ENCODE measurements at places on chromosomes 7 and 10.

DNA sequence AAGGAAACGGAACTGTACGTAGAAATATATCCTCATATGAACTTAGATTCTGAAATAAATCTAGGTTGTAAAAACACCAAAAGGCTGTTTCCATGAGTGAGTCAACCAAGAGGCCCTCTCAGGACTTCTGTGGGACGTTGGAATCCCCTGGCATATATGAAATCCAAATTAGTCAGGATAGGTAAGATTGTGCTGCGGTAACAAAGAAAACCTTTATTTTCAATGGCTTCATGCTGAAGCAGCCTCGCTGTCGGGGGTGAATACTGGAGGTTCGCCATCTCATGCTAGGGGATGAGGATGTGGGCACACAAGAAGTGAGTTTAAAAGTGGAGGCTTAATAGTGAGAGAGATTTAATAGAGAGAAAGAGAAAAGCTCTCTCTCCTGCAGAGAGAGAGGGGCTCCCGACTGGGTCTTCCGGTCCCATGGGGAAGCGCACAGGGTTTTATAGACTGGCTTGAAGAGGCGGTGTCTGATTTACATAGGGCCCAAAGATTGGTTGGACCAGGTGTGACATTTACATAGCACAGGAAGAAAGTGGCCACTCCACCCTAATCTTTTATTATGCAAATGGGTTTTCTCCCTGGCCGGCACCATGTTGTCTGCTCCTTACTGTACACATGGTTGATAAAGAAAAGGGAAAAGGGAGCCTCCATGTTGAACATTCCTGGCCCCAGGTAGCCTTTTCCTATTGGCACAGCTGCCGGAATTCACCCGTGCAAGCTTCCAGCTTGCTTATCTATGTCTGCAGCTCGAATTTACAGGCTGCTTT lies 52.3 kb upstream of the SEPHS1 start:
- DNase-seq, result no peak

GRCh38 chr7:136030867-136031318 lies 53.7 kb upstream of the MTPN start:
- DNase-seq, result no peak

DNA sequence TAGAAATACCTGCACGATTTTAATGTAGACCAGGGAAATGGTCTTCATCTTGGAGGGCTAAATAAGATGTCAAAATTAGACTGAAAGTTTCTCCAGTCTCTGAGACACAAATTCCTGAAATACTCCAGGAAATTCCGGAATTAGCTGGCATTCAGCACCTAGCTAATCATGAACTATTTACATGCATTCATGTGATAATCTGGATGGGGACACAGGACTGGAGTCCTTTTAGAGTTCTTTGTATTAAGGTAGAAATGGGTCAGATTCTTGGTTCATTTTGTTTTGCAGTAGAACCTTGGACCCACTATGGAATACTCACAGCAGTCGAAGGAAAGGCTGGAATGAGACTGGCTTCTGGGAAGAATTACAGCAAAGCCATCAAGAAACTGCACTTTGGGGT lies 65.3 kb upstream of the MDFIC start:
- no peak for DNase-seq

GRCh38 chr7:107693396-107693795 lies 32.8 kb downstream of the SLC26A4 start:
- no peak for DNase-seq

GRCh38 chr7:2499719-2500430 lies 19.7 kb upstream of the LFNG start:
- DNase-seq, result no peak

- no peak for DNase-seq
Measured at GRCh38 chr10:109914966-109915365, 8.3 kb downstream of the XPNPEP1 start.

- DNase-seq, result peak; percentile 31
Measured at GRCh38 chr10:11180228-11180627, 162.6 kb downstream of the CELF2 start.

- DNase-seq, result no peak
Measured at GRCh38 chr7:133829336-133829897, 297.7 kb upstream of the LRGUK start.

DNA sequence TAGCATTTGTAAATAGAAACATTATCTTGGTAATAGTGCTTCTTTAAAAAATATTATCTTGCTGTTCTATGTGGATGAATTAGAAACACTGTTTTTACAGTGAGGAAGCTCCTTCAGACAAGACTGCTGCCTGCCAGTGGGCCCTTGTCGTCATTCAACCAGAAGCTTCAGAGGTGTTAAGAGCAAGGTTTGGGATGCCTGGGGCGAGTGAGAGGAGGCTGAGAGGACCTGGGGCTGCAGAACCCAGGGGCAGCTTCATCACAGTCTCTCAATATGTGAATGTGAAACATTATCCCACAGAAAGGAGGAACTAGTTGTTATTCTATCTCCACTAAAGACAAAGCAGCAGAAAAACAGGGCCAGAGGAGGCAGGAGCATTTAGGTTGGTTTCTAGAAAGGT lies 8.1 kb downstream of the PLPP4 start:
- DNase-seq, result no peak

DNA sequence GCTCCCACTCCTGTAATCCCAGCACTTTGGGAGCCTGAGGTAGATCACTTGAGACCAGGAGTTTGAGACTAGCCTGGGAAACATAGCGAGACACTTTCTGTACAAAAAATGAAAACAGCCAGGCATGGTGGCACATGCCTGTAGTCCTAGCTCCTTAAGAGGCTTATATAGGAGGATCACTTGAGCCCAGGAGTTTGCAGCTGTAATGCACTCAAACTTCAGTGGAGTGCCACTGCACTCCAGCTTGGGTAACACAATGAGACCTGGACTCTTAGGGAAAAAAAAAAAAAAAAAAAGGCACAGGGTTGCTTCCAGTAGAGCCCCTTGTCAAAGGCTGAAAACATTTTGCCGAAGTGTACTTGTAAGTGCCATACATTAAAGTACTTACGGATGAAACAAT lies 195.3 kb downstream of the PHTF2 start:
- no peak for DNase-seq

GRCh38 chr7:144100607-144101006 lies 8.8 kb upstream of the OR2A2 start:
- no peak for DNase-seq

GRCh38 chr10:132520177-132520811 lies 17.3 kb upstream of the INPP5A start:
- DNase-seq, result no peak

GRCh38 chr7:106448992-106449859 lies 164.4 kb upstream of the NAMPT start:
- DNase-seq, result no peak

DNA sequence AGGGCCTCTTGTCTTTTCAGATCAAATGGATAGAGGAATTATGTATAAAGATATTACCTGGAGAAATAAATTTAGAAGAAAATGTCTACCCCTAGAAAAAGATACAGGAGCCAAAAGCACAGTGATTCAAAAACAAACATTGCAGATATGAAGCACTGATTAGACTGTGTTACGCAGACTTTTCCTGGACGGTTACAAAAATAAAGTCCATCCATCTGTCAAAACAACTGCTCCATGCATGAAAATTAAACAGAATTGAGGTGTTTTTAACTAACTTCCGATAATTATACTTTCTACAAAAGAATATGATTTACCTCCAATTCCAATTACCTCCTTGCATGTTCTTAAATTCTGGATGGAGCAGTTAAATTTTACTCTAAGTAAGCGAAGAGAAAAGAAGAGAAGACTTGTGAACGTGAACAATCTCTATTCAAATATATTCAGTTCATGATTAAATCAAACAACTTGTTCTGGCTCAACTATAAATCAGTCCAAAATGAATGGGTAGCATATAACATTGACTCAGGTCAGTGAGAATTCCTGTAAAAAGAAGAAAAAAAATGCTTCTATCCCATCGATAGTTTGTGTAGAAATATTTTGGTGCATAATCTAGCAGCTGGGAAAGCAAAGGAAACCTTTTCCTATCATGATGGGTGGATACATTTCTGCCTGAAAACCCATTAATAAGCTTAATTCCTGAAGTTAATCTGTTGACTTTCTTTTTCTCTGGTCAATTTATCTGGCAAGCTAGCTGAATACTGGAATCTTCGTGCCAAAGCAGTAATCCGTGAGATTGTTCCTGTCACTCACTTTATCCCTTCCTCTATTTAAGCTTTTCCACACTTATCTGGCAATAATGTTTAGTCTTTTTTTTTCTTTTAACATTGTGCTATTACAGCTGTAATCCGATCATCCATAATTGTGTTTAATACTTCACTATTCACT lies 80.4 kb downstream of the SEMA3A start:
- DNase-seq, result no peak

DNA sequence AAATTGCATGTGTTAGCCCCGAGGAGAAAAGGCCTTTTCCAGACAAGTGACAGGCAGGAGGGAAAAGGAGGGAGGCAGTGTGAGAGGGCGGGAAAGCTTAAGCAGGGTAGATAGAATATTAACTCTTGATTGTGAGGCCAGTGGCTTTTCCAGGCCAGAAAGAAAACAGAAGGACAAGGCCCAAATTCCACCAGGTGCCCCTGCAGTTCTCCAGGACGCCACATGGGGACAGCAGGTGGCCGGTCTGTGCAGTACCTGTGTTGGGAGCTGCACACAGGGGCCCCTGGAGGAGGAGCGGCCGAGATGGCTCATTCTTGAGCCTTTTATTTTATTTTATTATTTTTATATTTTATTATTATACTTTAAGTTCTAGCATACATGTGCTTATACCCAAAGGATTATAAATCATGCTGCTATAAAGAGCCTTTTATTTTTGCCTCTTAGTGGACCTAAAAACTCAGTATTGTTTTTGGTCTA lies 141.3 kb upstream of the KLF14 start:
- DNase-seq, result no peak

DNA sequence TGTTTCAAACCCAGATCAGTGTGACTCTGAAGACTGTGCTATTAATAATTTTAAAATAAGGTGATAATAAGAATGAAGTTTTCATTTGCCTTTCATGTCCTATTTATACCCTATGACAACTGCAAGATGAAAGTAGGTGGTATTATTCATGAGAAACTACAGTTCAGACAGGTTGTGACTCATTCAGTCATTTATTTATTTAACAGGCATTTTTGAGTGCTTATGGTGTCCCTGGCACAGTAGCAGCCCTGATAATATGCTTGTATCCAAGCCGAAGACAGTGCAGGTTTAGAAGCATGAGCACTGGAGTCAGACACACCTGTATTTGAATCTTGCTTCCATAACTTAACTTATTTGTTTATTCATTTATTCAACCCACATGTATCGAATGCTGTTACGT lies 87.1 kb downstream of the FZD1 start:
- no peak for DNase-seq

DNA sequence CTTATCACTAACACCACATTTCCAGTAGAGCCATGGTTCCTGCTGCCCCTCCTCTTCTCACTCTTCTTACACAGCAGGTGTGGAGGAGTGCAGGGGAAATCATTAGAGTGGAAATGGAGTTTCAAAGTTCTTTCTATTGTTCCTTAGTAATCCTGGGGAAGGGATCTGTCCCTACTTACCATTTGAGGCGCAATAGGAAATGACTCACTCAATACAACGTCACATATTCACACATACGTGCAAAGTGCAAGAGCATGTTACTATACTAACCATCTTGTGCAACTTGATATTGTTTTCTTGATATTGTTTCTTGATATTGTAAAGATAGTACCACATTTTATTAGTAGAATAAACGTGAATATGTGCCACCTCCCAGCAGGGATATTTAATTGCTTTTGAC lies 1010.2 kb downstream of the DNAJB9 start:
- no peak for DNase-seq

DNA sequence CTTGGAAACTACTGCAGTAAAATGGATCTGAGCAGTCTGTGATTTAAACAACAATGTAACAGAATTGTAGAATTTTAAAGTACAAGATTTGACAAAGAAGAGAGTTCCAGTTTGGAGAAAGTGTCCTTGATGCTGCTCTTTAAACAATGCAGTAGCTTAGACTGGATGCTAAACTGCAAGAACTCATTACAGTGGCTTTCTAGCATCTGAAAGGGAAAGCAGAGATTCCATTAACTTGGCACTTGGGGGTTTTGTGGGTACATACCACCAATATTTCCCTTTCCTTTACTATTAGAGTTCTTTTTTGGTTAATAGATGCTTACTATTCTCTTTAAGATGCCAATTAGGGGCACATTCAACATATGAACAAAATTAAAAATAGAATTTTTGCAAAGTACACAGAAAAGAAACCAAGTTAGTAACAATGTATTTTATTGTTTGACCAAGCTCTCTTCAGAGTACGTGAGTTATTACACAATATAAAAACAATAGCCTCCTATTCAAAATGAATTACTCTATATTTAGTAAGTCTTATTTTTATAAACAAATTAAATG lies 11.9 kb downstream of the PSTK start:
- DNase-seq, result no peak

DNA sequence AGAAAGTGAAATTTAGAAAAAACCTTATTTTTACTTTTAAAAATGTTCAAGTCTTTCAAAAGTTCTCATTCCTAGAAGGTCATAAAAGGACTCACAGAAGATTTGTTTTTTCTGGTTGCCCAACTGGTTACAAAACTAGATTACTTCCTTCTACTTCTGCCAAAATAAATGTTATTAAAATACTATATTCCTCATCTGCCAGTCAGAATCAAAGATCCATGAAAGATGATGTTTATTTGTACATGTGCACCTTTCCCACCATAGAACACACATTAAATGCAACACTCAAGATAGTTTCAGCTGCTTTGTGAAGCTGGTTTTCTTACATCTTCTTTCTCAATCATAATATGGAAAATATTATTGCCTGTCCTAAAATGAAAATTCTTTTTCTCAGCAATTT lies 465.4 kb downstream of the ETV1 start:
- no peak for DNase-seq

DNA sequence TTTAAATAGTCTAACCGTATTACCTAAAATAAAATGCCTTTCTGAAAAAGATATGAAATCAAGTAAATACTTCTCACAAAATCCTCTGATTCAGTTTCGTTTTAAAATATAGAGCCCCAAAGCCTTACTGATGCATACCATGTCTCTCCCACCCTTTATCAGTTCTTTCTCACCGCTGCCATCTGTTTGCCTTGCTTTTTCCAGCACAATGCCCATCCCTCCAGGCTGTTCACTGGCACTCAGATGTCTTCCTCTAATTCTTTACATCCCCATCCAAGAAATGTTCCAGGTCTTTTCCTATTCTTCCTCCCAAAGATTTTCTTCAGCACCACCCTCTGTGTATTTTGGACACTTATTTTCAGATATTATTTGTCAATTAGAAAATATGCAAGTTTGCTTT lies 116.5 kb upstream of the LRRN3 start:
- DNase-seq, result no peak

GRCh38 chr7:133854739-133855138 lies 272.4 kb upstream of the LRGUK start:
- no peak for DNase-seq

DNA sequence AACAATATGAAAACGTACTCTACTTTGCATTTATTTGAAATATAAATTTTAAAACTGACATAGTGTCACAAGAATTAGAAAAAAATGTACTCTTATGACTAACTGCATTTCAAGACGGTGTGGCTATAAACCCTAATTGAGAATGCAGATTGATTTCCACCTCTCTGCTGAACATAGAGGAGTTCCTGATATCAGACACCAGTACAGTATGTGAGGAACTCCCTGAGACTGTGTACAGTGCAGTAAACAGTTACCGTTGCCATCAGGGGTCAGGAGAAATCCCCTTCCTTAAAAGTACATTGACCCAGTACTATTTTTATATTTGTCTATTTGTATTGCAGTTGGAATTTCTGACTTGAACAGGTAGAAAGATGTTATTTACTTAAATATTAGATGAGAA lies 61.8 kb upstream of the DKK1 start:
- DNase-seq, result no peak

All from stimulated activated CD4-positive, alpha-beta T cell treated with anti-CD3 and anti-CD28 coated beads, TNF-alpha, amount 100 ng/mL, for 1 hour (primary cell).